ENCODE measurements at places on chromosomes 12 and 14.

GRCh38 chr12:10358131-10358530 lies 31.7 kb downstream of the KLRK1 start:
- DNase-seq: no peak

GRCh38 chr12:57459750-57460467 lies at the start of gene GLI1:
GLI1 (plus strand) TSS chr12:57459785; CDS start chr12:57463692, 3,907 bp downstream.
- peak; percentile 39 for DNase-seq

DNA sequence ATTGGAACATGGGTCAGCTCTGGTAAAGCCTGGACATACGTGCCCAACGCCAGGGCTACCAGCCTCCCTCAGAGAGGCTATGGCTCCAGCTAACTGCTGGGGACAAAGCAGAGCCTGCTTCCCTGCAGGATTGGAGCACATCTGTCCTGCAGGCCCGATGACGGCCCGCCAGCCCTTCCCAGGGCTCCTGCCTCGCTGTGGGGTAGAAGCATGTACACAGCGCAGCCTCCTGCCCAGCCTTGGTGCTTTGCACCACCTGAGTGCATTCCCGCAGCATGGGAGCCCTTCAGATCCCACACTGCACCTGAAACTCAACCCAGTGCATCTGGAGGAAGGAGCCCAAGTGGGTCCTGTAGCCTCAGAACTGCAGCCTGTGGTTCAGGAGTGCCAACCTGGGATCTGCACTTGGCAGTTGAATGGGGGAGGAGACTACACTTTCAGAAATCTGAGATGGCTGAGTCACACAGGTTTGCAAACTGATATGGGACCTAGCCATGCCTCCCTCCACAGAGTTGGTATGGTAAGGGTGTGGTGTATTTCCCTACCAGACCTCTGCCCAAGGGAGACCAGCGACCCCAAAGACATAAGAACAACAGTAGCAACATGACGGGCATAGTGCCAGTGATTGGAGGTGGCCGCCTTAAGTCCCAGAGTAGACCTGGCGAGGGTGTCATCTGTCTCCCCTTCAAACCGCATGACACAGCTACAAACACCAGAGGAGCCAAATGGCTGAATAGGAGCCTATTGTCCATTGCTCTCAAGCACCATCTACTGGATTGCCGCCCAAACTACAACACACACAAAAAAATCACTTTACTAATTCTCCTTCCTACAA lies 273.9 kb upstream of the MIS18BP1 start:
- DNase-seq: no peak

GRCh38 chr12:89349814-89350213 lies 2.5 kb downstream of the DUSP6 start:
- DNase-seq: no peak

- no peak for DNase-seq
Measured at GRCh38 chr12:124720681-124721500, 142.8 kb downstream of the SCARB1 start.

- DNase-seq: no peak
Measured at GRCh38 chr12:6641131-6641530, 5.4 kb upstream of the LPAR5 start.

DNA sequence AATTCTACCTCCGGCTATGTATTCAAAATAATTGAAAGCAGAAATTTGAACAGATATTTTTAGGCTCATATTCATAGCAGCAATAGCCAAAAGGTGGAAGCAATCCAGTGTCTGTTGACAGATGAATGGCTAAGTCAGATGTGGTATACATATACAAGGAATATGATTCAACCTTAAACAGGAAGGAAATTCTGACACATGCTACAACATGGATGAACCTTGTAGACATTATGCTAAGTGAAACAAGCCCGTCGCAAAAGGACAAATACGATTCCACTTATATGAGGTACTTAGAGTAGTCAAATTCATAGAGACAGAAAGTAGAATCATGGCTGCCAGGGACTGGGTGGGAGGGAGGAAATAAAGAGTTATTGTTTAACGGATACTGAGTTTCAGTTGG lies 331.6 kb downstream of the PCNX1 start:
- no peak for DNase-seq

GRCh38 chr14:53570411-53571387 lies 385.9 kb downstream of the BMP4 start:
- DNase-seq: no peak

DNA sequence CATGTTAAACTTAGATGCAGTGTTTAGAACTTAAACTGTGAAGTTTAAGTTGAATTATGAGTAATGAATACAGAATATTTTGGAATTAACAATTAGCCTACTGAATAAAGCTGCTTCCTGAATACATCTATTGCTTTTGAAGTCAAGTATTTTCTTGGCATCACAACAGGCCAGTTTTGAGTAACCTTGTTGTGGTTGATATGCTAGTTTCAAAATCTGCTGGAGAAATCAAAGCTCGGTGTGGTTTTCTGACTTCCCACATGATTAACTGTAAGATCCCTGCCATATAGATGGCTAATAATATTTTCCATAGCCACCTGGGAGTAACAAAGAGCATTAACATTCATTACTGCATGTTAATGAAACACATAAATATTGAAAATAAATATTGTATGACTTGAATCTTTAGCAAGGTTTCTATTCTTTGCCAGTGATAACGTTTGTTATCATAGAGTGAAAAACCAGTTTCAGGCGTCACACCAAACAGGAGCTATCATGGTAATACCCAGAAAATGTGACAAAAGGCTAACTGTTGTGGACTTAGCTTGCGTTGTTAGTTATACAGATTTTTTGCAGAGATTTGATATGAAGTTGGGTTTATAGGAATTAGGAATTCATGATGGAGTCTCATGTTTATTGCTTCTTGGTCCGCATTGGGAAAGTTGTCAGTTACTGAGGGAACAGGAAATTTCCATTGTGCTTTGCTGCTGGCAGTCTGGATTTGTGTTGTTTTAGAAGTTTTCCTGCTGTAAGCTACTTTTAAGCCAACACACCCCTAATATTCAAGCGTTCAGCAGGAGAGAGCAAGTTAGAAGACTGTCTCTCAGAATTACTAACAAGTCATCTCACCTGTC lies 32.1 kb downstream of the PPFIBP1 start:
- DNase-seq: no peak

- no peak for DNase-seq
Measured at GRCh38 chr12:106721915-106722314, 52.6 kb upstream of the RIC8B start.

GRCh38 chr14:80364274-80364673 lies 153.0 kb upstream of the DIO2 start:
- DNase-seq: no peak

DNA sequence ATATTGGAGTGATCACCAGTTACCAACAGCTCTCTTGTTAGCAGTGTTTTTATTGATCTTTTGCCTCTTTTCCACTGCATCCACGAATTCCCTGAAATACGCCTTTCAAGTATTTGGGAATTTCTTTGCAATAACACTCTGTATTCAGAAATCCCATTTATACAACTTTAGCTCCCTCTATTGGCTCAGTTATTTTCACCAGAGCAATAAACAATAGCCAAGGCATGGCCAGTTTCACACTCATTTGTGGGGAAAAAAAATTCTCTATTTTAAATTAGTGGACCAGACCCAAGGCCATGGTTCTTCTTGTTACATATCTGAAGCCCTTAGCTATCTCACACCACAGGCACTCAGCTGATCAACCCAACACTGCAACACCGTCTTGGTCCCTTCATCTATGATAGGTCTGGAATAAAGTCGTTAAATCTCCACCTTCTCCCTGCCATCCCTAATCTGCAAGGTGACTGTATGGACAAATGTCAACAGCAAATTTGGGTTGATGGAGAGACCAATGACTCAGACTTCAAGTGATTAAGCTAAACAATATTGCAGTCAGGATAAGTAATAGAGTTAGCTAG lies 92.4 kb upstream of the TMEM260 start:
- peak; percentile 2 for DNase-seq

GRCh38 chr12:38785381-38785780 lies 120.0 kb downstream of the CPNE8 start:
- DNase-seq: no peak

- no peak for DNase-seq
Measured at GRCh38 chr12:40788276-40788675, 96.0 kb downstream of the CNTN1 start.

GRCh38 chr14:97634751-97635150 lies 837.6 kb downstream of the VRK1 start:
- DNase-seq: no peak

GRCh38 chr14:50808053-50808452 lies 22.9 kb downstream of the NIN start:
- DNase-seq: no peak

GRCh38 chr12:10867381-10867780 lies 16.7 kb downstream of the PRH1 start:
- no peak for DNase-seq

DNA sequence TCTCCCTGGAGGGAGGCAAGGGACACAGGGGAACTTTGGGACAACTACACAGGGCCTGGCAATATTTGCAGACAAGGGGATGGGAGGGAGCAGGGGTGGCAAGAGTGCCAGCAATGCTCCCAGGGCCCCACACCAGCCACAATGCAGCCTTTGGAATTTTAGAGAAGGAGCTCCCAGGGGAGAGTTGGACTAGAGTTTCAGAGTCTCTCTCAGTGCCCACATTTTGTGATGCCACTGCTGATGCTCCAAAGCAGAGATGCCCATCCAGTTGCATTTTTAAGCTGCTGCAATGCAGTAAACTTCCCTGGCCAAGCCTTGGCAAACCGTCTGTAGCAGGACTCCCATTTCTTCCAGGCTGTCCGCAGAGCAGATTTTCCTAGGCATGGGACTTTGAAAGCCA lies 98.9 kb downstream of the ZFP36L1 start:
- DNase-seq: no peak

- DNase-seq: no peak
Measured at GRCh38 chr12:132633398-132633797, 14.8 kb downstream of the P2RX2 start.

- no peak for DNase-seq
Measured at GRCh38 chr14:104131968-104132732, 6.2 kb upstream of the KIF26A start.

DNA sequence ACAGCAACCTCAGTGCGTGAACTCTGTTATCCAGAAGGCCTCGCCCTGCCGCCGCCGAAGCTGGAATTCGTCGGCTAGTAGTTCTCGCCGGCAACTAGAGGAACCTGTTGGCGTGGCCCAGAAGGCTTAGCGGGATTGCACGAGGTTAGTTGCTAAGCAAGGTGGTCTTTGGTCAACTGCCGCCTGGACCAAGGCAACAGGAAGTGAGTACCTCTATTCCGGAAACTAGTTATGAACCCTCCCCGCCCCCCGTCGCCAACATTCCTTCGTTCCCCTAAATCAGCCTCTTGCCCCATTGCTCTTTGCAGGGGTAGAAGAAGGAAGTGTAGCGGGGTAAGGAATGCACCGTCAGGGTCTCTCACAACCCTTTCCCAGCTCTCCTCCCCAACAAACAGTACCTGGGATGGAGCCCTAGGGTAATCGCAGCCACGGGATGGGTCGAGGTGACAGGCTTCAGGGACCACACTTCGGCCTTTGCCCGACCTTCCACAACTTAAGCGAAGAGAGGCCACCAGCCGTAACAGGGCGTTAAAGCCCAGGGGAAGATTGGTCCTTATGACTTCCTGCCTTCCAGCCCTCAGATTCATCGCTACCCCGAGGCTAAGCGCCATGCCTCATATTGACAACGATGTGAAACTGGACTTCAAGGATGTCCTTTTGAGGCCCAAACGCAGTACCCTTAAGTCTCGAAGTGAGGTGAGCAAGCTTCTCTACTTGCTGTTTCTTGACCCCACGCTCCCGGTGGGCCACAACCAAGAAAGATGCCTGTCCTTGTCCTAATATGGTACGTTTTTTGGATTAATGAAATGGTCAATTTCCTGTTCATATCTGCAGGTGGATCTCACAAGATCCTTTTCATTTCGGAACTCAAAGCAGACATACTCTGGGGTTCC lies at the start of gene GMPR2:
Gene GMPR2 (plus strand): TSS at position 285 of the 893 bp plus-strand sequence. CDS start 325 bp downstream, at position 610.
- no peak for DNase-seq

DNA sequence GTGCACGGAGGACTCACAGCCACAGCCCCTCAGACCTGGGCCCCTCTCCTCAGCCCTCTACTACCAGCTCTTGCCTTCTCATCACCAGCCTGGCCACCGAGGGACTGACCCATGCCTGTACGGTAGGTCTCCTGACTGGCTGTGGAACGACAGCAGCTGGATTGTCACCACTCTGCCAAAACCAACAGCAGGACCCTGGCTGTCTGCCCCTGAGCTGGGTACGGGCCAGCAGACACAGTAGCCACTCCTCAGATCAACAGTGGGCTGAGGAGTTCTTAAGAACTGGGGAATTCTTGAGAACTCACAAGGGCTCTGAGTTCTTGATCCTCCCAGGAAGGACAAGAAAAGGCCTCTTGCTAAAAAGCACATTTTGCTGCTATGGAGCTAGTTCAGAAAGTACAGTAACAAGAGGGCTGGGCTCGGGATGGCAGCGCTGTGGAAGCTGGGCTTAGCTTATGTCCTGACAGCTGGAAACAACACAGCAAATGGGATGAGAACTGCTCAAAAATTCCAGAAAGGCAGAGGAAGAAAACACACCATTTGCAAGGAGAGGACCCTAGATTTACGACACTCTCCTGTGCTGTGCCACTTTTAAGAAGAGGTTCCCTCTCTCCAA lies 176.4 kb downstream of the ANO2 start:
- no peak for DNase-seq

All from AG09319 (cell line).